ENCODE measurements at places on chromosomes 7 and 10. TPM values are rescaled to one million over a fixed set of nuclear protein-coding genes. Genes with fewer than 3 reads are reported as not detected.

Gene OR2A5
- not detected for total RNA-seq

Gene SFMBT2
- 20.0 TPM for total RNA-seq

Gene LIPM
- total RNA-seq: not detected

Gene HOXA5
- 0.33 TPM for total RNA-seq

Gene ZNF273
- 3.9 TPM for total RNA-seq

Gene NAT16
- total RNA-seq: not detected

Gene FZD1
- 6.2 TPM for total RNA-seq

Gene UPK3BL1
- total RNA-seq: 2.5 TPM

Gene ZNF365
- total RNA-seq: 2.9 TPM

Gene FAM25G
- total RNA-seq: not detected

Gene FAM24B
- total RNA-seq: 2.2 TPM

Gene IKZF1
- not detected for total RNA-seq

Gene AKR1C8
- not detected for total RNA-seq

Gene THNSL1
- total RNA-seq: 5.7 TPM

Gene CDHR1
- total RNA-seq: not detected

Gene UPK3B
- total RNA-seq: not detected

Measured in melanocyte of skin (primary cell).